ENCODE measurements at places on chromosomes 2 and 18. TPM values are rescaled to one million over a fixed set of nuclear protein-coding genes. Genes with fewer than 3 reads are reported as not detected.

IL1RL2 gene
- total RNA-seq, result 0.21 TPM

STK25 gene
- total RNA-seq, result 236 TPM

RAB6C gene
- total RNA-seq, result not detected

IL37 gene
- total RNA-seq, result not detected

ARHGAP28 gene
- 23.4 TPM for total RNA-seq

ASB18 gene
- not detected for total RNA-seq

RSAD2 gene
- 0.09 TPM for total RNA-seq

VIL1 gene
- not detected for total RNA-seq

NOL4 gene
- not detected for total RNA-seq

CRYGC gene
- total RNA-seq, result not detected

FAP gene
- total RNA-seq, result 2.0 TPM

CAPN10 gene
- 39.9 TPM for total RNA-seq

FNDC4 gene
- 15.5 TPM for total RNA-seq

HTR2B gene
- 0.55 TPM for total RNA-seq

TPGS2 gene
- 150 TPM for total RNA-seq

MOGAT1 gene
- total RNA-seq, result not detected

SEC11C gene
- 36.8 TPM for total RNA-seq

All from endothelial cell of umbilical vein (primary cell).